Activated CD4-positive, alpha-beta memory T cell treated with anti-CD3 and anti-CD28 coated beads for 36 hours (primary cell): ENCODE measurements at places on chromosomes 16 and 17.
A peak's percentile ranks its signal among the peaks of the same experiment; 100 is the strongest.

DNA sequence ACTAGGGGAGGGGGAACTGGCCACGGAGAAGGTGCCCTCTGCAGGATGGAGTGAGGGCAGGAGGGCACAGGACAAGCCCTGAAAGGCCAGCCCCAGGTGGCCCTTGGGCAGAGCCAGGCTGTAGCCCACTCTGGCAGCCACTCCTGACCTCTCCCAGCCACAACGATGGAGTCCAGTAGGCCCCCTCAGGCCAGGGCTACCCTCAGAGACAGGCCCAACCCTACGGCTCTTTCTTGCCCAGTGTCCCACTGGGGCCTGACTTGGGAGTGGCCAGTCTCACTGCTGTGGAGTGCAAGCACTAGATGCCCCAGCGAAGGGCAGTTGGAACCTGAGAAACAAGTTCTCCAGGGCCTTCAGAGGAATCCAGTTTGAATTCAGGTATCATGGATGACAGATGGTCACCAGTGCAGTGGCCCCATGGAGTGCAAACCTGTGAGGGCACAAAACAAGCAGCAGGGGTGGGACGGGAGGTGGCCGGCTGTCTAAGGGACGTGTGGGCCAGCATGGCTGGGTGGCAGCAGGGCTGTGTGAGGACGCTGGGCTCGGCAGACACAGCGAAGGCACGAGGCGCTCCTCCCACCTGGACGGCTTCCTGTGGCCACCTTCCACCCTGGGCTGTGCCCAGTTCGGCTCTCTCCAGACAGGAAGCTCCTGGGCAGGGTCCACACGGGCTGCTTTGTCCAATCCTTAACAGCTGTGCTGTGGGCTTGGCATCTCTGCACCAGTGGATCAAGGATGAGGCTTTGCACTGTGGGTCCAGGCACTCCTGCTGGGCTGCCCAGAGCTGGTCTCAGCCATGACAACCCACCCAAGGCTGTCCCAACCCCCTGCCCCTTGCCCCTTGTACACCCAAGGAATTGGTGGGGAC, 72.1 kb downstream of the AMFR start:
- DNase-seq: peak; percentile 3

DNA sequence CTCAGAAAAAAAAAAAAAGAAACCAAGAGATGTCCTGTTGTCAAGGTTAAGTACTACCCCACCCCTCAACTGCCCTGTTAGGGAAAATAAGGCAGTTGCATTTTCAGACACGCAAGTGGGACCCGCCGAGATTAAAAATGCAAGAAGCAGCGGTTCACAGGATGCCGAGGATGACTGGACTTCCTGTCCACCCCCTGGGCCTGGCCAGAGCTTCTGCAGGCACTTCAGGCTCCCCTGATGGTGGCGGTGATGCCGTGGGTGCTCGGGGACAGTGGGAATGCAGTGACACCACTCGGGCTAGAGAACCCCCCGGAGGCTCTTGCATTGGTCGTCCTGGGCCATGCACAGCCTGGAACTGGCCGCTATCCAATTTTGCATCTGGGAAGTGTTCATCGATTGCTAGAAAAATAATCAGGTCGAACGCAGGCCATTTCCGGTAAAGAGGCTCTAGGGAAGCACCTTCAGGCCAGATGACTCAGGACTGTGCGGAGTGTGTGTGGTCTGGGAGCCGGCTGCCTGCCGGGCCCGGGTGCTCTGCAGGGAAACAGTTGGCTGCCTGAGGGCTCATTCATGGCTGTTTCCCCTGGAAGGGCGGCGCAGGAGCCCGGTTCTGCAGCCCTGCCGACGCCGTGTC, 13.4 kb upstream of the CRISPLD2 start:
- DNase-seq: peak; percentile 45

DNA sequence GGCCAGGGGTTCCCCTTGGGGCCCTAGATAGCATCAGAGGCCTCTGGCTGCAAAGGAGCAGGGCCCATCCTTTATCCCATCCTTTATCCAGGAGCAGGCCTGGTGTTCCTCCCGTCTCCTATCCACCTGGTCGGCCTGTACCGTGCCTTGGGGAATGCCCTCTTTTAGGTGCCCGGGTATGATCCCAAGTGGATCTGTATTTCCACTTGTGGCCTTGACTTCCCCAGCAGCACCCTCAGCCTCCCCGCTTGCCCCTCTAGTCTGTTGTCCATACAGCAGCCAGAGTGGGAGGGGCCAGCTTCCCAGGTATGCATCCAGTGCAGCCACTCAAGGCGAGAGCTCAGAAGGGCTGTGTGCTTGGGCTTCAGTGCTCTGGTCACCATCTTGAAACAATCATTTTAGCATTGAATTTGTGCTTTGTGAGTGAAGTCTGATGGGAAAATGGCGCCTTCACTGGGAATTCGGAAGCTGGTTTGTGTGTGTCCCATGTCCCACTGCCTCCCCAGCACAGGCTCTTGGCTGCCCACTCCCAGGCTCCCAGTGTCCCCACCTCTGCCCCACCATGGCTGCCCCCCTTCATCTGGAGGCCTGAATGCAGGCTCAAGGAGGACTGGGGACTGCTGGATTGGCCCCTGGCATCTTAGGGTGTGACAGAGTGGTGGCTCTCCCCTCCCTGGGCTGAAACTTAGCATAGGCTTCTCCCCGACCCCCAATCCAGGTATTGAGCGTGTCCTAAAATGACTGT, 3.3 kb upstream of the RNF112 start:
- no peak for DNase-seq

- peak; percentile 58 for DNase-seq
These were observed 22.6 kb upstream of the MPHOSPH6 start for GRCh38 chr16:82192665-82193064.

GRCh38 chr17:75734674-75735294, 13.5 kb downstream of the ITGB4 start:
- DNase-seq: no peak

- DNase-seq: no peak
These were observed 4.8 kb upstream of the CDH5 start for GRCh38 chr16:66361604-66362135.

- no peak for DNase-seq
These were observed 230.1 kb downstream of the CBLN1 start for GRCh38 chr16:49051576-49051975.

DNA sequence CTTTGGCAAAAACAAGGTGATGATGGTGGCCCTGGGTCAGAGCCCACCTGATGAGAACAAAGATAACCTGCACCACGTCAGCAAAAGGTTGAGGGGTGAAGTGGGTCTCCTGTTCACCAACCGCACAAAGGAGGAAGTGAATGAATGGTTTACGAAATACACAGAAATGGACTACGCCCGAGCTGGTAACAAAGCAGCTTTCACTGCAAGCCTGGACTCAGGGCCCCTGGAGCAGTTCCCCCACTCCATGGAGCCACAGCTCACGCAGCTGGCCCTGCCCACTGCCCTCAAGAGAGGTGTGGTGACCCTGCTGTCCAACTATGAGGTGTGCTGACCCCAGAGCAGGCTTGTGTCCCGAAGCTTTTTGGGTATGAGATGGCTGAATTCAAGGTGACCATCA, 29.7 kb upstream of the DLX4 start:
- DNase-seq: no peak

GRCh38 chr17:82355770-82356427, 3.1 kb upstream of the TEX19 start:
- no peak for DNase-seq

DNA sequence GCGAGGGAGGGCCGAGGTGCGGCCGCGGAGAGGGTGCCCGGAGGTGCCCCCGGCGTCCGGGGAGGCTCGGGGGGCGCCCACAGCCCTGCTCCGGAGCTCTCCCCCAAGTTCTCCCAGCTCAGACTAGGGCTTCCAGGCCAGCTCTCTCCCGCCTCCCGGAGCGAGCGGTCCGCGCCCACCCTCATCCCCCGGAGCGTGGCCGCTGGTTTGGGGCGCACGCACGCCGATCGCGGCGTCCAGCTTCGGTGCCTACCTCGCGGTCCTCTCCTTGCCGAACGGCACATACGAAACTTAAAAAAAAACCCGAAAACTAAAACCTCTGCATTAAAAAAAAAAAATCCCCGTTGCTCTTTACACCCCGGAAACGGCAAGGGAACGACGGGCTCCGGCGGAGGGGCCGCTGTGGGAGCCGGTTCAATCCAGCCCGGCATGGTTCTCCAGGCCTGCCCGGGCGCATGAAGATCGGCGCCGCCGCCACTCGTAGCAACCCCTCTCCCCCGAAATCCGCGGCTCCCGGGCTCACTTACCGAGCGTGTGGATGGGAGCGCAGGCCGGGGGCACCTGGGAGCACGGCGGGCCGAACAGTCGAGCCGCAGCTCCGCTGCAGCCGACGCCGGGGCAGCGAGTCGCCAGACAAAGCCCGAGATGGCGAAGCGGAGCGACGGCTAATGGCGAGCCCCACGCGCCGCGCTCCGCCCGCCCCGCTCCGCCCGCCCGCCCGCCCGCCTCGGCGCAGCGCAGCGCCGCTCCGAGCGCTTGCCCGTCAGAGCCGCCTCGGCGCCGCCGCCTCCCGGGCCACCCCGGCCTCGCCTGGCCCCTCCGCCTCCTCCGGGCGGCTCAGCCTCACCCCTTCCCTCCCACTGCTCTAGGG, 973 bp upstream of the UBTF start:
- DNase-seq: peak; percentile 70

DNA sequence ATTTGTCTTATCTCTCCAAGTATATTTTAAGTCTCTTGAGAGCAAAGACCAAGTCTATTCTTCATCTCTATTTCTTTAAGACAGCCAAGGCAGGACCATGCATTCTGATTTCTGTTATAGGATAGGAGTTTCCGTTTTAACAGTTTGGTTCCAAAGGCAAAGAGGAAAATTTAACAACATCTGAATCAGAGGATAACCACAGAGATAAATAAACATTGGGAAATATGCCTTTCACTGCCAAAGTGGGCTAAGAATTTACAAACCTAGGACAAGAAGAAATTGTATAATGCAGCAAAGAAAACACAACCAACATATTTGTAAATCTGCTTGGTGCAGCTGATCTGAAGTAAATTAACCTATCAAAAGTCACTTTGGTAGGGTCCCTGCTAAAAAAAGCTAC, 37.7 kb downstream of the USP32 start:
- no peak for DNase-seq

DNA sequence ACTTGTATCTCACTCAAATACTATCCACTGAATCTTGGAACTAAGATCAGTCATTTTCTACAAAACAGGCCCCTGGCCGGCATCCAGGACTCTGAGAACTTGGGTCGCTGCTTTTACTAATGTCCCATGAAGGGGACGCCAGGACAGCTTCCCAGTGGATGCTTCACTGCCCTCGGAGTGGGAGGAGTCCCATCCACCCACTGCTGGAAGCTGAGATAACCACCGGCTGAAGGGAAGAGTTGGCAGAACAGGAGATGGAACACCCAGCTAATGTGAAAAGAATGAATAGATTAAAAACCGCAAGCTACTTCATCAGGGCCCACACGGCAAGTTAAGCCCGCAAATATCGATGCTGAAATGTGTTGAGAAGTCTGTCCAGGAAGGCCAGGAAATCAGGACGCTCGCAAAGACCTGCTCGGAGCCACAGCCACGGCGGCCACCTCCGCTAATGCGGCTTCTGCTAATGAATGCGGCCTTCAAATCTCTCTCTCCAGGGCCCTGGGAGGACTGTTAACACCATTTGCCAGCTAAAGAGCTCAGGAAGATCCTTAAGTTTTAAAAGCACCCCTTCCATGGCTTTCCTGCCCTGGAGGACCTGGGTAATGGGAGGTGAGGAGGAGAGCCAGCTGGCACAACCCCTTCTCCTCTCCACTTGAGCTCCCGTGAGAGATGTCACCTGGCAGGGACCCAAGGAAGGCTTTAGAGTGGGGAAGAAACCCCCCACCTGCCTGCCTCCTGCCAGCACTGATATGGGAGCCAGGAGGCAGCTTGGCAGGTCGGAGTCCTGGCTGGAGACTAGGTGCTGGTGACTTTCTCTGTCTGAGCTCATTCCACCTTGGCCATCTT, 226.6 kb upstream of the RPL38 start:
- no peak for DNase-seq

GRCh38 chr17:5226940-5227878, 7.5 kb downstream of the SCIMP start:
- DNase-seq: peak; percentile 18

DNA sequence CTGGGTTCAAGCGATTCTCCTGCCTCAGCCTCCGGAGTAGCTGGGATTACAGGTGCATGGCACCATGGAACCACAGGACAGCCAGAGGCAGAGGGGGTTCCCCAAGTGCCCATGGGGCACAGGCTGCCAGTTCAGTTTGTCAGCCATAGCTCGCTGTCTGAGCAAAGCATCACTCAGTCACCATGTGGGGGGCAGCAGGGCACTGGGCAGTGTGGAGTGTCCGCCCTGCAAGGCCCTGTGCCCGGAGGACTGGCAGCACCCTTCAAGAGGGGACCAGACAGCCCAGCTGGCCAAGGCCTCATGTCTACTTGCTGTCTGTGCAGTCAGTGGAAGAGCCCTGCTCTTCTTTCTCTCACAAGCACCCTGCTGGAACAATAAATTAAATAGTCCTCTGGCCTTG, 6.4 kb downstream of the ALYREF start:
- no peak for DNase-seq

DNA sequence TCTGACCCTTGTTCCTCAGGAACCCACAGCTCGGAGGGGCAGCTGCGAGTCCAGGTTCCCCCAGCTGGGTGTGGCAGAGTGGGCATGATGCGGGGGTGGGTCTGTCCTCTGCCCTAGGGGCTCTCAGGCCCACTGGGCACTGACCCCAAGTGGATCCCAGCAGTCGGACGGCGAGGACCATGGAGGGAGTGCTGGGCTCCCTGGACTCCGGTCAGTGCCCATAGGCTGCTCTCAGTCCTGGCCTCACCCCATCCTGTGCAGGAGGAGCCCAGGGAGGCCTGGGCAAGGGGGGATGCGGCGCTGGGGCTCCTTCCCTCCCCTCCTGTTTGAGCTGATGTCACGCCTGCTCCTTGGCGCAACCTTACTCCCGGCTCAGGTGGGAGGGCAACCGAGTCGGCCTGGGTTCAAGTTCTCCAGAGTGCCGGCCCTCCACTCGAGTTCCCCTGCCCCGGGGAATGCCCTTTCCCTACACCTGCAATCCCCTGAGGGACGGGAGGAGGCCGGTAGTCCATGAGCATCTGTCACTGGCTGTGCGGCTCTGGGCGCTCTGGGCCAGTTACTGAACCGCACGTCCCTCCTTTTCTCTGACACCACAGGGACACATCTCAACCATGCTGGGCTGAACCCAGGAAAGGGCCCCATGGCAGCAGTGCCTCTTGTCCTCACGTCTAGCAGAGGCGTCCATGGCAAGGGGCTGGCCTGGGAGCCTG, 52.6 kb upstream of the ACSF3 start:
- DNase-seq: no peak
